ENCODE measurements at places on chromosomes 2 and 18. TPM values are rescaled to one million over a fixed set of nuclear protein-coding genes. Genes with fewer than 3 reads are reported as not detected.

Gene SLC8A1
- 0.63 TPM for total RNA-seq

Gene SP110
- total RNA-seq = 2.2 TPM

Gene KCNS3
- total RNA-seq = 31.2 TPM

Gene ATP6V1C2
- 0.42 TPM for total RNA-seq

Gene MYO1B
- 47.4 TPM for total RNA-seq

Gene CYRIA
- 1.7 TPM for total RNA-seq

Gene IHH
- 1.1 TPM for total RNA-seq

Gene COL5A2
- total RNA-seq = 130 TPM

Gene MYOM1
- 0.55 TPM for total RNA-seq

Gene LIPG
- total RNA-seq = 5.5 TPM

Gene UBXN4
- 56.5 TPM for total RNA-seq

Gene SLC9A4
- not detected for total RNA-seq

Gene HDLBP
- 415 TPM for total RNA-seq

Gene SPP2
- total RNA-seq = not detected

Gene KCNG2
- total RNA-seq = 0.14 TPM

Gene CCDC74B
- 7.4 TPM for total RNA-seq
